ENCODE measurements at places on chromosomes 16 and 17.

DNA sequence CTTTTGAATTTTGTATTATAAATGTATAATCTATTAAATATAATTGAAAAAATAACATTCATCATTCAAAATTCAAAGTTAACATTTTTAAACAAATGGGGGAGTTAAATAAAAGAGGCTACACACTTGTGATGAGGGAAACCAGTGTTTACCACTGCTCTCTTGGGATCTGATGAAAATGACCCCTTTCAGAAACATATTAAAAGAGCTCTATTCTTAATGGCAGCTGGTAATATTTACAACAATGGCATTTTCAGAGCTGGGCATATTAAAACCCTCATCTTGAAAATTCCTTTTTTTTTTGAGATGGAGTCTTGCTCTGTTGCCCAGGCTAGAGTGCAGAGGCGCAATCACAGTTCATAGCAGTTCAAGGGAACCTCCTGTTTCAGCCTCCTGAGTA lies 19.3 kb upstream of the FLCN start:
- no peak for DNase-seq

GRCh38 chr16:78972006-78972405 lies 628.5 kb downstream of the MAF start:
- DNase-seq, result no peak

DNA sequence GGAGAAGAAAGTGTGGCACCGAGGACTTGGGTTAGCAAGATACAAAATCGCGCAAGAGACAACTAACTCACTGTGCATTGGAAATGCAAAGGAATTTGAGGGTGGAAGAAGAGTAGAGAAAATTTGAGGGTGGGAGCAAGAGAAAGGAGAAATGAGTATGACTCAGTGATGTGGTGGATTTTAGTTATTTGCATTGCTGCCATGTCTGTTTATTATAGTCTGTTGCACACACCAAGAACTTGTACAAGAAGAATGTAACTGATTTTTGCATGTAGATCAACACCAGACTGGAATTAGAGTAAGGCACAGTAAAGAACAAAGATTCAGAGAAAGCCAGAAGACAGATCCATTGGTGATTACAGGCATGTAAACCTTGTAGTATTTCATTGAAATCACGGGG lies 71.6 kb upstream of the SMIM36 start:
- DNase-seq, result no peak

- DNase-seq, result no peak
These were observed 99.5 kb downstream of the MYO1D start for GRCh38 chr17:32777436-32777835.

DNA sequence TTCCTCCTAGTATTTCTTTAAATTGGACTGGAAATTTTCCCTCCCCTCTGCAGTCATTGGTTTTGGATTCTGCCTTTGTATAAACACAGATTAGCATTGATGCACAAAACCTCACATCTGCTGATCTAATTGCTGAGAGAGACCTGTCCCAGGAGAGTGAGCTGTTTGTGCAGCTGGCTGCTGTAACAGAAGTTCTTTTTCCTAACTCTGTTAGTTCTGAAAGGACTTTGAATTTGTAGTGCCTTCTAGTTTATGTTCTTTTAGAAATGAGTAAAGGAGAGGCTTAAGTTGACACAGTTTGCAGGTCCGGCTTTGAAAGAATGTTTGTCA lies 45.2 kb upstream of the KPNB1 start:
- DNase-seq, result no peak

DNA sequence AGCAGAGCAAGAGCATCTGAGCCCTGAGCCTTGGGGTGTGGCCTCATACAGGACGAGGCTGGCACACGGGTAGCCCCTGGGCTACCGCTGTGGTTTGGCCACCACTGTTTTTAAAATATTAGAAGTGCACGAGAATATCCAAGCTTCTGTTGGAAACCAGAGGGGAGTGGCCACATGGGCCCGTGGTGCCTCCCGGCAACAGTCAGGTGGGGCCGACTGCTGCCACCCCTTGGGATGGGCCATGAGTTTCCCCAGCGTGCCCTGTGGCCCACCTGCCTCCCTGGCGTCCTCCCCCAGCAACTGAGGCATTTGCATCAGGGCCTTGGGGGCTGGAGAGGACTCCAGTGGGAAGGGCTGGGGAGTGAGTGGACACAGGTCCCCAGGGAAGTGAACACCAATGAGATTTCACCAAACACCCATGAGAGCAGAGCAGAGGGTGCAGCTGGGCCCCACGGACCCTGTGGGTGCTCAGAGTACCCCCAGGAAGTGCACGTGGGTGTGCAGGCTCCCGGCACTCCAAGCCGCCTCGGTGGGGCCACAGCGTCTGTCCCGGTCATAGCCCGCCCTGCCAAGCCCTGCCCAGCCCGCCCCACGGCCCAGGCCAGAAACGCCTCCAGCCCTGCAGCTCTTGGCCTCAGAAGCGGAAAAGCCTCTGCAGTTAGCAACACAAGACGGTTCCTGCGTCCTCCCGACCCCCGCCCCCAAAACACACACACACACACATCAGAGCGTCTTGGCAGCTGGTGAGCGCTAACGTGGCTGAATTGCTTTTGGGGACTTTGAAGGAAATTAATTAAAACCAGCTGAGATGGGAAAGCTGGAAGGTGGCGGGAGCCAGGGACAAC lies 22.7 kb downstream of the ZNF469 start:
- no peak for DNase-seq

DNA sequence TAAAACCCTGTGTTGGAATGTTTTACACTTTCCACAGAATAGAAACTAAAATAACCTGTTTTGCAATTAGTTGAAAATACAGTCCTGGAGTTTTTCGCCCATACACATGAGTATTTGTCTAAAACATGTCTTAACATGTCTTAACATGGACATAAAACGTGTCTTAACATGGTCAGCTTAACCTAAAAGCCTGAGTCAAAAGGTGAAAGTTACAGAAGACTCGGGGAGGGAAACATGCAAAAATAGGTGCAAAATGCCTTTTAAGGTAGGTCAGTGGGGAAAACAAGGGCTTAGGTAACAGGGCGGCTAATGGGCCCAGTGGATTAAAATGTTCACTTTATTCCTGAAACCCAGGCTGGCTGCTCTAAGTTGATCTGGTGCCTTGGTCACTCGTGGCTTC lies 56.1 kb upstream of the RBL2 start:
- no peak for DNase-seq

DNA sequence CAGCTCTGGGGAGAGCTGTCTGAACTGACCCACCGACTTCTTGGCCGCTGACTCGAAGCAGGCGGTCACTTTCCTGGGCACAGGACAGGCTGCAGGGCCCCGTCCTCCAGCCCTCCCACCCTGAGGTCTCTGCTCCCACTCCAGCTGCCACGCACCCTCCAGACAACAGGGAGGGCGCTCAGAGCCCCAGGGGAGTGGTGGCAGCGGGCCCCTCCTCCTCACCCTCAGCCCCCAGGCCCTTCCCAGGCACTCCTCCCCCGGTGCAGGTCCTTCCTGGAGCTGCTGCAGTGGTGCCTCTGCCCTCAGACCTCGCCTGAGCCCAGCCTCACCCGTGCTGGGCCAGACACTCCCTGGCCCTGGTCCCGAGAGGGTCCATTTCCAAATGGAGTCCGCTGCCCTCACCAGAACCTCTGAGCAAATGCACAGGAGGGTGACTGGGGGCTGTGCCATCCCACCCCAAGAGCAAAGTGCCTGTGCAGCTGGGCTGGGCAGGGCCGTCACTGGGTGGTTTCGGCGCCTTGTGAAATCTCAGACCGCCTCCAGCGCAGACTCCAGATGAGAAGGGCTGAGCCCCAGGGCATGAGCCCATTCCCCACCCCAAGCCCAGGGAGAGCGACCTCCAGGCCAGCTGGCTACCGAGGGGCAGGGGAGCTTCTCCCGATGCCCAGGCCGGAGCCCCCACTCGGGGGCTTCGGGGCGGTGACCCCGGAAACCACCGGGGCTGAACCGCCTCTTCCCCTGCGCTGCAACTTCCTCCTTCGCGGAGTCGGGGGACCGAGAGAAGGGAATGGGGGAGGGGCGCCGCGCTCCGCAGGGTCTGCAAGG lies 717 bp downstream of the CYBA start:
- no peak for DNase-seq

GRCh38 chr17:50749245-50749644 lies 18.1 kb downstream of the ANKRD40CL start:
- DNase-seq, result no peak

GRCh38 chr17:42642336-42642735 lies 16.7 kb upstream of the TUBG2 start:
- DNase-seq, result no peak

Measured in right renal pelvis (tissue), 4 donors.